Activated CD4-positive, alpha-beta T cell treated with anti-CD3 and anti-CD28 coated beads for 36 hours (primary cell): ENCODE measurements at places on chromosomes 5 and 9.

- no peak for DNase-seq
Observed at GRCh38 chr9:22005702-22006606, 3.2 kb downstream of the CDKN2B start.

DNA sequence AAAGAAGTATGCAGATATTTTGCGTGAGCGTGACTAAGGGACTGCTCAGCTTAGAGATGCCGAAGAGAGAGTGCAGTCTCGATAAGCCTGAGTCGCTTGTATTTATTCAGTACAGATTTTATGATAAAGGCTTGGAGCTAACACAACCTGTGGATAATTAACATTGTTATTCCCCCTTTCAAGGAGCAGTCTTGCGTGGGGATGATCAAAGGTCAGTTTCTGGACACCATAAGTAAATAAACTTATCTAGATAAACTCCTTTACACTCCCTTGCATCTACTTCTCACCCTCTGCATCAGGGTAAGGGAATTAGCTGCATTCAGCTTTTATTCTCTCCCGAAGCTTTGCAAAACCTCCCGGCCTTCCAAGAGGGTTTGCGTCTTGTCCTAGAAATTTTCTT, 357.8 kb upstream of the ST8SIA4 start:
- no peak for DNase-seq

- DNase-seq, result no peak
Observed at GRCh38 chr5:142872795-142873194, 102.6 kb downstream of the ARHGAP26 start.

DNA sequence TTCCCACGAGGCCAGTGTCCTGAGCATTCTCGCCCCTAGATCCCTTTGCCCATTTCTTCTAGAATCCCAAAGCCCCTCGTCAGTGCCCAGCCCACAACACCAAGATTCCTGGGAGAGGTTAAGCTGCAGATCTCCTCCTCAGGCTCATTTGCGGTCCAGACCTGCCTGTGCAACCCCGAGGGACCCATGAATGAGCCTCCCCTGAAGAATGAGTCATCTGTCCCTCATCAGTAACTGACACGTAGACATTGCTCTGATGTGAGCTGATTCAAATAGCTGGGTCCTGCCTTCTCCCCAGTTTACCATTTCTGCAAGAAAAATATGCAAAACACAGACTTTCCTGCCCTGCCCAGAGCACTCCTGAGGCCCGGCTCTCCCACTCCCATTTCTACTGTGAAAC, 92.8 kb downstream of the ADCY2 start:
- no peak for DNase-seq

GRCh38 chr9:136847826-136848392, 1.3 kb upstream of the PHPT1 start:
- peak; percentile 92 for DNase-seq

DNA sequence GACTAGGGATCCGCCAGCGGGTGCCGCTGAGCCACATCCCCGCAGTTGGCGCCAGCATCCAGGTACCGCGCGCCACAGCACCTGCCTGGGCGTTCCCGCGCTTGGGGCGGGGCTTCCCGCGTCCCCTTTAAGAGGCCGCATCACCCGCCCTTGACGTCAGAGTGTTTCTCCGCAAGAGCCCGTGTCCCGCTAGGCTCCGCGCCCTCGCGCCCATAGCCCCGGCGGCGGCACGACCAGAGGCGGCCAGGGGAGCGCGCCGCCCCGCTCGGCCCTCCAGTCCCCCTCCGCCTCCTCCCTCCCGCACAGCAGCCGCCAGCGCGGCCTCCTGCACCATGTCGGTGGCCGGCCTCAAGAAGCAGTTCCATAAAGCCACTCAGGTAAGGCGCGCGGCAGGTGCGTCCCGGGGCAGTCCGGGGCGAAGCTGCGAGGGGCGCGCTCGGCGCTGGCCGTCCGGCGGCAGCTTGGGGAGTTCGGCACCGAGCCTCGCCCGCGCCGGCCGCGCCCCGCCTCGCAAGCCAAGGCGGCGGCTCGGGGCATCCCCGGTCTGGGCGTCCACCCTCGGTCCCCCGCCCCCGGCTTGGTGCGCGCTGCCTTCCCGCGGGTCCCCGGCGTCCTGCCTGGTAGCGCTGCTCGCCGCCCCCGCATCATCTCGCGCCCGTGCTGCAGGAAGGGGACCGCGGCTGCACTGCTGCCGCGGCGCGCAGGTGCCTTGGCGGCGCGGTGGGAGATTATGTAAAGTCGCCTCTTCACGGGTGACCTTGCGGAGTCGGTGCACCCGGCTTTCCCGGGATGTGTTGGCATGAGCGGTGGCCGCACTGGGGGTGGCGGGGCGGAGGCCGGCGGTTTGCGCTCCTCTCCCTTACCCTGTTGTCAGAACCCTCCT, at the start of gene SH3GL2:
TSS of gene SH3GL2 (plus strand) at position 156 of the 883 bp plus-strand sequence.
- peak; percentile 47 for DNase-seq

- DNase-seq, result no peak
Observed at GRCh38 chr9:135100241-135100681, 12.8 kb downstream of the OLFM1 start.

DNA sequence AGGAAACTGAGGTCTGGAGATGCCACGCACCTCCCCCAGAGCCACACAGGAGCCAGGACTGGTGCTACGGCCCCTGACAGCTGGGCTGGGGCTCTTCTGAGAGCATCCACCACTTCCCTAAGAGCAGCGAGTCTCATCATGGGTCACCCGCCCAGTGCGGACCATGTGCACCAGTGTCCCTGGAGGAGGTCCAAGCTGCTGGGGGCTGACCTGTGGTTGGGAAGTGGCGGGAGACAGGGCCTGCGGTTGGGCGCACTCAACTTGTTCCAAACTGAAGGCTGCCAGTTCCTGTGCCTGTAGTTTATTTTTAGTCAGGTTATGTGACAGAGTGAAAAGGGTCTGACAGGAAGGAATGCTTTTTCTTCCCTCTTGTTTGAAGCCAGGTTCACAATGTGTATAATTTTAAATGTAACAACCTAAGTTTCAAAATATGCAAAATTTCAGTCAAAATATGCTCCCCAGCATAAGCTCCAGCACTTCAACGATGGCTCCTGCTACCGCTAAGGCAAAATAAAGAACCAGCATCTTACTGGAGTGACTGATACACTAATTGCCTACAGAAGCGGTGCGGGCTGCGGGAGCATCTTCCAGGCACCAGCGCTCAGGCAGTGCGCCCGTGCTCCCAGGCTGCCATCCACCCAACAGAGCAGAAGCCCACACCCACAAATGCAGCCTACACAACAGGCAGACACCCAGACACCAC, 14.8 kb downstream of the BARHL1 start:
- no peak for DNase-seq

DNA sequence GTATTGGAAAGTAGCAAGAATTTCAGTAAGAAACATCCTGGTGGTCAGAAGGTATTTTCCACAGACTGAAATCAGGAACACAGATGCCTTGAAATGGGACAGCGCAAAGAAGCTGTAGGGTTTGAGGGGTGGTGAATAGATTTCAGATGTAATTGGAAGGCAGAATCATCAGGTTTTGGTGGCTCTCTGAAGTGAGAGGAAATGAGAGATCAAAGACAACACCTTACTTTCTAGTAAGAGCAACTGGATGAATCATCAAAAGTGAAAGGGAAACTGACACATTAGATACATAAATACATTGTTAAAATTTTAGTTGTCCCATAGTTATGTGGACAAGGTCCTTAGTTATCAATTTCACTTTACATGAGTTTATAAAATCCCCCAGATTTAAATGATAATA, 188.2 kb upstream of the SLC27A6 start:
- no peak for DNase-seq

DNA sequence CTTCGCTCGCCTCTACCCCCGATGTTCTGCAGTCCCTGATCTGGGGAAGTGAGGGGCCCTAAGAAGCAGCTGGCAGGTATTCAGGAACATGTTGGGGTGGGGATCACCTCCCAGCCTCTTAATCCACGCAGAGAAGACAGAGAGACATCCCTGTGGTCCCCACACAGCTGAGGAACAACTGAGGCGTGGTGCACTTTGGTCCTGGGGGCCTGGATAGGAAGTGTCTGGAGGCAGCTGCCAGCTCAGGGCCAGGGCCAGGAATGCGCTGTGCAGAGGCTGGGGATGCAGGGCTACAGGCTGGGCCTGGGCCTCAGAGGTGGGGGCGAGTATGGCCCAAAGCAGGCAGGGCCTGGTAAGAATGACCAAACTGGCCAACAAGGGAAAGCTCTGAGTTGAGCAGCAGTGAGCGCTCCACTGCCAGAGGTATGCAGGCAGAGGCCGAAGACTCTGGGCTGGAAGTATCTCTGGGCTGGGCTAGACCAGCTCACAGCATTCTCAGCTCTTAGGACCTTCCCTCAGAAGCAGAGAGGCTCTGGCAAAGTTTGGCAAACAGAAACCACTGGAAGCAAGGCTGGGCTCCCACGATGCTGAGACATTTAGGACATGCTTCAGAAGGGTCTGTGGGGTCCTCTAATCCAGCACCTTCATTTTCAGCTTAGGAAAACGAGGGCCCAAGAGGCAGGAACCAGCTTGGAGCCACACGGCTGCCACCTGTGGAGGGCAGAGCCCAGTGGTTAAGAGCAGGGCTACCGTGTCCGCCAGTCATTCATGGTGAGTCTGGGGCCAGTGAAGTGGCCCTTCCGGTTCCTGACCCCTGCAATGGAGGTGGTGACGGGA, 174.4 kb downstream of the GAPVD1 start:
- no peak for DNase-seq
